ENCODE measurements at places on chromosomes 4 and X.

DNA sequence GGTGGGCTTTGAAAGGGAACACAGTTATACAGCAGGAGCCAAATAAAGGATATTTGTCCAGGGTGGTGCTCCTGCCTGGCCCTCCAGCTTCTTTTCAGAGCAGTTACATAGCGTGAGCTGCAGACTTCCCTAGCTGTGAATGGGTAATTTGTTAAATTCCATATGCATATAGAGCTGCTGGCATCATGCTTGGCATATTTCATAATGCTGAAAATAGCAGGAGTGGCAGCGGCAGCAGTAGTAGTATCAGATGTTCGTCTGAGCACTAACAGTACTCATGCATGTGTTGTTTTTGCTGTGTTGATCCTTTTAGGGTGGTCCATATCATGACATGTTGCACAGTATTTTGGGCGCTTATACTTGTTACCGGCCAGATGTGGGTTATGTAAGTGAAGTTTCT, 33.6 kb upstream of the TADA2B start:
- DNase-seq, result no peak

GRCh38 chr4:133081246-133081645, 67.8 kb upstream of the PCDH10 start:
- DNase-seq, result no peak

DNA sequence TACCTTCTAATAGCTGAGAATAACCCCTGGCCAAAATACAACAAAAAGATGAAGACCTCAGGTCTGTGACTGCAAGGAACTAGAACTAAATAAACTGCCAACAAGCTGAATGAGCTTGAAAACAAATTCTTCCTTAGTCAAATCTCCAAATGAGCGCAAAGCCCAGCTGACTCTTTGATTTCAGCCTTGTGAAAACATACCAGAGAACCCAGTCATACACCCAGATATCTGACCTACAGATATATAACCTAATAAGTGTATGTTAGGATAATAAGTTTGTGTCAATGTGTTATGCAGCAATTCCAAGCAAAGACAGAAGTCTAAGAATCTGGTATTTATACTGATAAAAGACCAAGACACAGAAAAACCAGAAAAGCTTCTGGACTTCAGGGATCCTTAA, 38.0 kb upstream of the ADGRL3 start:
- peak; percentile 34 for DNase-seq

DNA sequence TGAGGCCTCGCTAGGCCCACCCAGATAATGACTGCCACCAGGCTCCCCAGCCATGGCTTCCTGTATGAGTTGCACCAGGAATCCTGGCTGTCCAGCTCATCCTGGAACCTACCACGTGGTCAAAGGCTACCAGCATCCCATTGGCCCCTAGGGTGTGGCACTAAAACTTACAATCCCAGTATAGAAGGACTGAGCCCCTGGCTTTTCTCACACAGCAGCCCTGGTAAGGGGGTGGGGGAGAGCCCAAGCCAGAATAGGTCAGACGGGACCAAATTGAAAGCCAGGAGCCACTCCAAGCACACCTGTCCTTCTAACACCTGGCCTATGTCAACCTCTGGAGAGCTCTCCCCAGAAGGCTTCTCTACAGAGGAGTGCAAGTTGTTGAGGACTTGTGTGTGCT, 269.3 kb upstream of the AGTR2 start:
- DNase-seq, result no peak

- DNase-seq, result no peak
These were observed 128.4 kb downstream of the SH3RF1 start for GRCh38 chr4:169142391-169142790.

DNA sequence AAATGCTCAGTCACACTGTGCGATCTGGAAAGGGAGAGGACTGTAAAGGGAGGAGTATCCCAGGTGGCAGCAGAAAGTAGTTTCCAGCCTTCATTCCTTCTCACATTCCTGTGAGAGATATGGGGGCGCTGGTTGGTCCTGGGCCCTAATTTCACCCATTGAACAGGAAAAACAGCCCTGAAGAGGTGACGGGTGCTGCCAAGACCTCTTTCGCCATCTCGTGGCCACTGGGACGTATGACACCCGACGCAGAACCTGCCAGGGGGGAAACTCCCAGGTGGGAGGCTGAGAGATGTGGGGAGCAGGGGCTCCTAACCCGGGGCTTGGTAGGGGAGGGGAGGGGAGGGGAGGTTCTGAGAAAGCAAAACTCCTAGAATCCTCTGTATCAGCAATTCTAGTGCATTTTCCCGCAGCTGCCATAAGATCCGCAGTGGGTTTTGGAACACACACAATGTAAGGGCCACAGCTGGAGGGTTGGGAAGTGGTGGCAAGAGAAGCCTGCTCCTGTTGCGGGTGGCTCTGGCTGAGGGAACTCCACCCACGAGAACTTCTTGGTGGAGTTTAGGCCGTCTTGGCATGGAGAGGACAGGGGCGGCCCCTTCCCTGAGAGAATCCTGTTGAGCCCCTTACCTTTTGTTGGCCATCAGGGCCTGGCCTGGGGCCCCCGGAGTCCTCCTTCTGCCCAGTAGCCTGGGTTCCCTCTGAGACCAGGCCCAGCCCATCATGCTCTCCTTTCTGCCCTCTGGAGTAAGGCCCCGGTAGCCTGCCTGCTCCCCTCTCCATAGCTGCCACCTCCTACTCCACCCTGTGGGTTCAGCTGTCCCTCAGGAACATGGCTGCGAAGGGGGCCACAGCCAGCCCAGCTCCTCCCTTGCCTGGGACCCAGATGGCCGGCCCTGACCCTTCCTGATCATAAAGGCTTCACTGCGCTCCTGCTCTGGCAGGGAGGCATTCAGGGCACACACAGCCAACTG, 134.1 kb downstream of the OR13H1 start:
- DNase-seq, result no peak

DNA sequence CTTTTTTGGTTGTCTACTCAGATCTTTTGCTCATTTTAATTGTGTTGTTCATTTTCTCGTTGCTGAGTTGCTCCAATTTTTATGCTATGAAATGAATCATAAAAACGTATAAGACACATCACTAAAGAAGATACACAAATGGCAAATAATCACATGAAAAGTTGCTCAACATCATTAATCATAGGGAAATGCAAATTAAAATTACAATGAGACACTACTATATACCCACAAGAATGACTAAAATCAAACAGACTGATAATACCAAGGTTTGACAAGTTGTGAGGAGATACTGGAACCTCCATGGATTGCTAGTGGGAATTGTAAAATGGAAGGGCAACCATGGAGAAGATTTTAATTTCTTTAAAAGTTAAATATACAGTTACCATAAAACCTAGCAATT, 17.0 kb downstream of the GSTCD start:
- no peak for DNase-seq

DNA sequence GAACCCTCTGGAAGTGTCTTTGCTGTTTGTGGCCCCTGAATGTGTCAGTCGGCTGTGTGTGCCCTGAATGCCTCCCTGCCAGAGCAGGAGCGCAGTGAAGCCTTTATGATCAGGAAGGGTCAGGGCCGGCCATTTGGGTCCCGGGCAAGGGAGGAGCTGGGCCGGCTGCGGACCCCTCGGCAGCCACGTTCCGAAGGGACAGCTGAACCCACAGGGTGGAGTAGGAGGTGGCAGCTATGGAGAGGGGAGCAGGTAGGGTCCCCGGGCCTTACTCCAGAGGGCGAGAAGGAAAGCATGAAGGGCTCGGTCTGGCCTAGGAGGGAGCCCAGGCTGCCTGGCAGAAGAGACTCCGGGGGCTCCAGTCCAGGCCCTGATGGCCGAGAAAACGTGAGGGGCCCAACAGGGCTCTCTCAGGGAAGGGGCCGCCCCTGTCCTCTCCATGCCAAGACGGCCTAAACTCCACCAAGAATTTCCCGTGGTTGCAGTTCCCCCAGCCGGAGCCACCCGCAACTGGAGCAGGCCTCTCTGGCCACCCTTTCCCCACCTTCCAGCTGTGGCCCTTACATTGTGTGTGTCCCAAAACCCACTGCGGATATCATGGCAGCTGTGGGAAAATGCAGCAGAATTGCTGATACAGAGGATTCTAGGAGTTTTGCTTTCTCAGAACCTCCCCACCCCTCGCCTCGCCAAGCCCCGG, 182.2 kb upstream of the STK26 start:
- no peak for DNase-seq

DNA sequence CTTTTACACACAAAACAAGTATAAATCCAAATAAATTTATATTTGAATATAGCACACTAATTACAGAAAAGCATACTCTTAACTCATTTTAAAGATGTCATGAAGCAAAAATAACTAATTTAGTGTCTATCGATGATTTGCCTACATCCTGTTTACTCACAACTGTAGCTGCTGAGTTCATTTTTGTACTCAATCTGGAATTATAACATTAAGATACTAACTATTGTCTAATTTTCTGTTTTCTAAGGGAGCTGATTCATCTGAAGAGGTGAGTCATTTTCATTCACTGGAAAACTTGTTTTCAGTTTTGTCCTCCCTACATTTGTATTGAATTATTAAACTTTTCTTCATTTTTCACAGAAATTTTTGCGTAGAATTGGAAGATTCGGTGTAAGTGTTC, 3.7 kb downstream of the STATH start:
- DNase-seq, result peak; percentile 36

DNA sequence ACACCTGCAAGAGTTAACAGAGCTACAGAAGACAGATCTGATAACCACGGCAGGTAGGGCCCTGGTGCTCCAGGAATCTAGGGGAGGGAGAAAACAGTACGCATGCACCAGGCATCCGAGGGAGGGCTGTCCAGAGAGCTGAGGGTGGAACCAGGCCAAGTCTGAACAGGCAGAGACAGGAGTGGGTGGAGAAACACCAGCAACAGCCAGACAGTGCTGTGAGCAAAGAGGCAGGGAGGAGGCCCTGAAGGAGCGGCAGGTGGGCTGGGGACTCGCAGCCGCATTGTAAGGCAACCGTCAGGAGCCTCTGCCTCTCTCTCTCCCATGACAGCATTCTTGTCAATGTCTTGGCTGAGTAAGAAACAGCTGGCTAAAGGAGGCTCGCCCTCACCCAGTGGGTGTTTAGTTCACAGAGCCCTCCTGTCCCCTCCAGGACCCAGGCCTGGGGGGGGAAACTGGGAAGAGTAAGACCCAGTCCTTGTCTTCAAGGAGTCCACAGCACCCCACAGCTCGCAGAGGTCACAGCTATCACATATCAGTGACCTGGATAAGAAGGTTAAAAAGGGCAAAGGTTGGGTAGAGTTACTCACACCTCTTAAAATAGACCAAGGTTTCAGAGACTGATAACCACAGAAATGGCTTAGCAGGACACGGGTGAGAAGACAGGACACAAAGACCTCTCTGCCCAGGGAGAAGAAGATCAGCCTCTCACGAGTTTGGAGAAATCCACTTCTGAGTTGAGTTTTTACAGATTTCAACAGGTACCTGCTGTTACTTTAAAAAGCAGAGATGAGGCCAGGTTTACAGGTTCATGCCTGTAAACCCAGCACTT, 10.5 kb downstream of the ACSL1 start:
- DNase-seq, result peak; percentile 88

DNA sequence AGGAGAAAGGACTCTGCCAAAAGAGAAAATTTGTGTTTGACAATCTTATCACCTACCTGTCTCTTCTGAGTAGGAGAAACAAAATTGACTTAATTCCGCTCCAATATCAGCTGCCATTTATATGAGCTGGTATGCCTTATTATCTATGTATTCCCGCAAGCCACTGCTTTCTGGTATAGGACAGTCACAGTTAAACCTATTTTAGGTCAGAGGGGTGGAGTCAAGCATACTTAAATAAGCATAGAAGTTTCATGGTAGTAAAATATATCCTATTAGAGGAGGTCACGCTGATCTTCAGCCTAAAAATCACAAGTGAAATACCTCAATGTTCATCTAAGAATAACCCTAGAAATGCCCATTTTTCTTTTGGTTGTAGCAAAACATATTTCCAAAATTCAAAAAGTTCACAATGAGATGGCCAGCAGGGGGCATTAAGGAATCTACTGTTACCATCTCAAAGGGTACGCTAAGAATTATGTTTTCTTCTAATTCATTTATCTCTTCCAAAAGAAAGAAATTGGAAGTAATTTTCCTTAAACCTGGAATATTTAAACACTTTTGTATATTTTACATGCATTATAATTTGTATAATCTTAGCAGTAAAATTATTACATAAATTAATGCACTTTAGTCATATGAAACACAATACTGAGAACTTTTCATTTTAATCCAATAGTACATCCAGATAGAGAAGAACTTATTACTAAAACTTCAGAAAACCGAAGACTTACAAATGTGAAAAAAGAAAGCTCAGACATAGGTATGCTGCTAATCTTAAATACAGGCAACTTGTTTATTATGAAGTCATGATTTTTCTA, 10.5 kb downstream of the PPAT start:
- DNase-seq, result no peak

GRCh38 chr4:68368691-68369131, 18.8 kb upstream of the YTHDC1 start:
- DNase-seq, result peak; percentile 97

- DNase-seq, result no peak
These were observed 33.0 kb upstream of the HMX1 start for GRCh38 chr4:8904666-8905065.

DNA sequence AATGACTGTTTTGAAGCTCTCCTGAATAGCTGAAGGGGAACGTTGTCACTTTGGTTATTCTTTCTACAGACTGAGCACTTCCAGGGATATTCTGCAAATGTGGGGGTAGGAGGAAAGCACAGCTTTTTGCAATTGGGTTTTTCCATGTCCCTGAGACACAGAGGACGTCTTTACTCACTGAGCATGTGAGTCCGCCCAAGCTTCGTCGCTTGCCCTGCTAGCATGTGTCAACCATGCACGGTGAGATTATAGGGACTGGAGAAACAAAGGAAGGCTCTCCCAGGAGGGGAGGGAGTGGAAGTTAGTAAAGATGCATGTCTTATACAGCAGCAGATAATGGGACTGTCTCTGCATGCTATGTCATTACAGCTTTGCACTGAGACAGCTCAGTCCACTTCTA, 111.5 kb upstream of the SFRP2 start:
- DNase-seq, result no peak

DNA sequence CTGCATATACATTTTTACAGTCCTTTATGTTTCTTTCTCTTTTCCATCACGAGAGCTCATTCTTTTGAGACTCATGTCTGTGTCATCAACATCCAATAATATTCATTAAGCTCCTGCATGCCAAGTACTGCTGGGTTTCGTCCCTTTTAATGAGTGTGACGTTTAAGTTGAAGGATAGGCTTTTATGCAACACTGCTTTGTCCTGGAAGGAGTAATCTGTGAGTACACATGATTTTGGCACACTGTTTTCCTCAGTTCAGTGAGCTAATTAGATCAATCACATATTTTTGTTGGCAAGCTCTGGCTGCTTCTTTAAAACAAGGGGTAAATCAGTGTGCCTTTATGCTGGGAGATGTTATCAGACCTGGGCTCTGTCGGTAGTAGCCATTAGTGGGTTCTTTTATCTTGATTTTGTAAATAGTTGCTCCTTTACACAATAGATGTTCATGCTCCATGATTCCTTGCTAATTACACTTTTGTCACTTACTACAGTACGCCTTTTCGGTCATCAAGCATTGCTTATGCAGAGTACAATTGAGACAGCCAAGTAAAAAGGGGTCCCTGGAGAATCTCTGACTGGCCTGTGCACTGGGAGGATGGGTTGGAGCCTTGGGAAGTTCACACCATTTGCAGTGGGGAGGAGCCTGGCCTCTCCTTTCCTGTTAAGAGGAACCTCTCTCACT, 132.6 kb downstream of the FHIP1A start:
- peak; percentile 97 for DNase-seq

- peak; percentile 79 for DNase-seq
These were observed 976.5 kb downstream of the RPA4 start for GRCh38 chrX:97860226-97860625.
